Gastroesophageal sphincter (tissue), 4 donors: ENCODE measurements at places on chromosomes 13 and 19.
A peak's percentile ranks its signal among the peaks of the same experiment; 100 is the strongest.

- no peak for ATAC-seq
Measured at GRCh38 chr19:23190341-23190740, 59.9 kb downstream of the ZNF724 start.

DNA sequence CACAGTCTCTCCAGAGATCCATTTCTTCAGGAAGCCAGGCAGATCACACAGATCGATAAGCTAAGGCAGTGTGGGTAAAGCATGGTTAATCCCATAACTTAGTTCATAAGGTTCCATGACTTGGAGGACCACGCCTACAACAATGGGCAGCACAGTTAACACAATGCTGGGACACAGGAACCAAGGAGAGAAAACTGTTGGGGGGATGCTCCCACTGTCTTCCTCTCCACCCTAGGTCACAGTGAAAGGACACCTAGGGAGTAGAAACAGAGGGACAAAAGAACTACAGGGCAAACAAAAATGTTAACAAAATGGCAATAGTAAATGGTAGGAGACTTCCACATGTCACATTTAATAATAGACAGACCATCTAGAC, 20.8 kb upstream of the ZNF181 start:
- ATAC-seq = no peak

- no peak for ATAC-seq
Measured at GRCh38 chr19:19628501-19629134, 598 bp upstream of the LPAR2 start.

DNA sequence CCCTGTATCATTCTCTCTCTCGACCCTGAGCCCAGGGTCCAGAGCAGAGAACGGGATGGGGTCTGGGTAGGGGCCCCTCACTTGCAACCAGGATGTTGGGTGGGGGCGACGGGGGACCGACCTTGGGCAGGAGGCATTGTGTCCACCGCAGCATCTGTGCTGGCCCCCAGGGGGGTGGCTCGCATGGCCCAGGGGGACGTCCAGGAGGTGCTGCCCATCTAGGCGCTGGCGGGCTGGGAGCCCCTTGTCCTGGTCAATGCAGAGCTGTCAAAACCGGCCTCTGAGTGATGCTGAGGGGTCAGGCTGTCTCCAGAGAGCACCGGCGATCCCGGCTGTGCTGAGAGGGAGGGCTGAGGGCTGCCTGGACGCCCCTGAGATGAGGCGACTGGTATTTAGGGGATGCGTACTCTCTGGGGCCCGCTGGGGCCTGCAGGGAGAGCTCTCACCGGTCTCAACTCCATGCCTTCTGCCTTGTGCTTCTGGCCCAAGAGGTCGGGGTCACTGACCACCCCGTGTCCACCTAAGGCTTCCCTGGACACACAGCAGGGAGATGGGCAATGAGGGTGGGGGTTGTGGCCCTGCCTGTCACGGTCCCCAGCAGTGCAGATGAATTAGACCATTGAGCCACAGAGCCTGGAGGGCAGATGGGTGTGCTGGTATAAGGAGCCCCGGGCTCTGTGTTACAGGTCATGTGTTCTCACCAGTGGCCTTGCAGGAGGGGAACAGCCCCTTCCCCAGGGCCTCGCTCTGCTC, 8.6 kb downstream of the RPS9 start:
- ATAC-seq = peak; percentile 10

- no peak for ATAC-seq
Measured at GRCh38 chr13:44389876-44390275, 16.3 kb downstream of the SERP2 start.

DNA sequence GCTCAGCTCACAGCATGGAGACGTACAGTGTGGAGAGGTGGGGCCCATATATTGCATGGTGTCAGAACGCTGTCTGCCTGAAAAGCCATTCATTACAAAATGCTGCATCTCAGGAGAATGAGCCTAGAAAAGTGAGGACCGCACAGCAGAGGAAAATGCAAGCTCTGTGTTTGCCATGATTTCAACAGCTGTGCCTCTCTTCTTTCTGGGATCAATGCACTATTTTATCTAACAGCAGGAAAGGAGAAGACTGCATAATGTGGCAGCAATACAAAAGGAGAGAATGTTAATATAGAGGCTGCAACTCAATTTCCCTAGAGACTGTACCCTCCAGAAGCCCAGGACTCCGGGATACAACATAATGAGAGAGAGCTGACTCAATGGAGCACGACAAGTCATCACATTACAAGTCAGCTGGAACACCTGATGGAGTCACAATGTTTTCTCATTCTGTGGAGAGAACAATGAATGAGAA, 368.0 kb downstream of the FGF14 start:
- ATAC-seq = no peak

GRCh38 chr13:46079770-46080169, 25.1 kb downstream of the CPB2 start:
- ATAC-seq = no peak

DNA sequence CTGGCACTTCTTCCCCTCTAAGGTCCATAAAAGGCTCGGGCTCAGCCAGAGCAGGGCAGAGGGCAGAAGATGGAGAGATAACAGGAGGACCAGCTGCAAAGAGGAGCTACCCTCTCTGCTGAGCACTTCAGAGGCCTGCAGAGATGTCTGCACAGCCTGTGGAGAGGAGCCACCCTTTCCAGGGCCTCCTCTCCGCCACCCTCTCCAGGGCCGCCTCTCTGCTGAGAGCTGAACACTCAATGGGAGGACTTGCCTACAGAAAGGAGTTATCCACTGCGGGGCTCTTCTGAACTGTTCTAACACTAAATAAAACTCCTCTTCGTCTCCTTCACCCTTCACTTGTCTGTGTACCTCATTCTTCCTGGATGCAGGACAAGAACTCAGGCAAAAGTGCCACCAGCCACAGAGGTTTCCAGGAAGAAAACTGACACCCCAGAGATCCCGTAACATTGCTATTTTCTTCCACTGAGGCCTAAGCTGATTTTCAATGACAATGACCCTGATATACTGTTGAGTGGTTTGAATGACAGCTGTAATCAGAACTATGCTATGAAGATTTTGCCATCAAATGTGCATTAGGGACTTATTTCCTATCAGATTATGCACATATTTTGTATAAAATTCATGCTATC, 16.2 kb upstream of the TSC22D1 start:
- ATAC-seq = no peak

- no peak for ATAC-seq
Measured at GRCh38 chr19:50896591-50897190, 14.5 kb downstream of the KLK4 start.

DNA sequence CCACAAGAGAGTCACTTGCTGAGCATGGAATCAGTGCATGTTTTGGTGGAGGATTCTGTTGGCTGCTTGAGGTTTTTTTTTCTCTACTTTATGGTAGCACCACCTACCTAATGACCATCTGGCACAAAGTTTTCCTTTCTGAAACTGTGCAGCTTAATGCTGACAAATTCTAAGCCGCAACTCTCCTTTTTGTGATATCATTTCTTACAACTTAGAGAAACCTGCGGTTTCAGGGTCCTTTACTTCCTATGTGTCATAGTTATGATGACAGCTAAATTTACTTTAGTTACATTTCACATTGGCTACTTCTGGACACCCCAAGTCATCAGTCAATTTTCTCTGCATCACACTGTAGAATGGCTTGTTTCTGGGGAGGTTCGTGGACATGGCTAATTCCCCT, 115.4 kb upstream of the TMTC4 start:
- ATAC-seq = no peak

- peak; percentile 37 for ATAC-seq
Measured at GRCh38 chr19:1840541-1841115, 7.7 kb downstream of the REXO1 start.

DNA sequence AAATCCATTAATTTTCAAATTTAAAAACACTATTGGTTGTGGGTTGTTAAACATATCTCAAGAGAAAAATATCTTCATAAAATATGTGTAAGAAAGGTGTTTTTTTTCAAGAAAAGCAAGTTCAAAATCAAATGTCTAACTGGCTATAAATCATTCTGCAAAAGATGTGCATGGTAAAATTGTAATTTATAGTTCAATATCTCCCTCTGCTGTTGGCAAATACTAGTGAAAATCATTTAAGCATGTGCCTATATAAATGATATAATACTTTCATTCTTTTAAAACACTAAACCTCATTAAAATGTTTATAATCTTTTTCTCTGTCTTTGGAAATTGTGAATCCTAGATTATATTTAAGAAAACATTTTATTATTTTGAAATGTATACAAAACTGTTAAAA, 17.2 kb upstream of the SLITRK6 start:
- ATAC-seq = no peak

GRCh38 chr19:5553892-5554291, 13.9 kb downstream of the TINCR start:
- ATAC-seq = no peak

GRCh38 chr19:53172889-53173288, 14.0 kb upstream of the ZNF347 start:
- no peak for ATAC-seq

DNA sequence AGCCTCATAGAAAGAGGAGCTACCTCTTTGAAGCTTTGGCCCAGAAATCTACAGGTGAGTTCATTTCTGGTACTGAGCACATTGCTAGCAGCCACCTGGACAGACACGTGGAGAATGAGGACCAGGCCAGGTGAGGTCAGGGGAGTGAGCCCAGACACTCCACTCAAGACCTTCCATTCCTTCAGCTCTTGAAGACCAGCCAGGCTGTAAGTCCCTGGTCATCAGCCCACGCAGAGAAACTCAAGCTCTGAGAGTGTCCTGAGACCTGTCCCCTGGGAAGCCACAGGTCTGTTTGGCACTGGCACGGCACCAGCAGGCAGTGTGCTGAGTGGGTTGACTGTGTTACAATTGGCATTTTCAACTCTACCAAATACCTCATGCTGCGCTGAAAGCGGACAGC, 27.4 kb downstream of the C13orf42 start:
- ATAC-seq = no peak

DNA sequence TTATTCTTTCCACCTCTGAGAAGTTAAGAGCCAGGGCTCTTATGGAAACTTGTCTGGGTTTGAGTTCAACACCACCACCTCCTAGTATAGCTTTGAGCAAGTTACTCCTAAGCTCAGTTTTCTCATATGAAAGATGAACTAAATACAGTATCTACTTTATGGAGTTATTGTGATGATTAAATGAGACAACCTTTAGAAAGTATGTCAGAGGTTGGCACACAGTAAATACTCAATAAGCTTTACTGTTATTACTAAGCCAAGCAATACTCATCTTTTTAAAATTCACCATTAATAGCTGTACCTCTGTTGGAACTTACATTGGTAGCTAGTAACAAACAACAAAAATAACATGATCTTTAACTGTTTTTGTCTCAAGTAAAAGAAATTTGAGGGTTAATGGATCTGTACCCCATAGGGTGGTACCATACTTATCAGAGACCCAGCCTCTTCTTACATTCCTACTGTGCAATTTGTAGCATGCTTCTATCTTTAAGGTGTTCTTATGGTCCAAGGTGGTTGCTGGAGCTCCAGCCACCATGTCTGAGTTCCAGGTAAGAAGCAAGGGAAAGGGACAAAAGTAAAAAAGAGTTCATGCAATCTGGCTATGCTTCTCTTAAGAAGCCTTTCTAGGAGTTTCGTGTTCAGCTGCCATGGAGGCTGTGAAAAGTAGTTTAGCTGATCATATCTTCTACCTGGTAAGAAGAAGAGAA, 24.1 kb upstream of the NDFIP2 start:
- ATAC-seq = no peak

DNA sequence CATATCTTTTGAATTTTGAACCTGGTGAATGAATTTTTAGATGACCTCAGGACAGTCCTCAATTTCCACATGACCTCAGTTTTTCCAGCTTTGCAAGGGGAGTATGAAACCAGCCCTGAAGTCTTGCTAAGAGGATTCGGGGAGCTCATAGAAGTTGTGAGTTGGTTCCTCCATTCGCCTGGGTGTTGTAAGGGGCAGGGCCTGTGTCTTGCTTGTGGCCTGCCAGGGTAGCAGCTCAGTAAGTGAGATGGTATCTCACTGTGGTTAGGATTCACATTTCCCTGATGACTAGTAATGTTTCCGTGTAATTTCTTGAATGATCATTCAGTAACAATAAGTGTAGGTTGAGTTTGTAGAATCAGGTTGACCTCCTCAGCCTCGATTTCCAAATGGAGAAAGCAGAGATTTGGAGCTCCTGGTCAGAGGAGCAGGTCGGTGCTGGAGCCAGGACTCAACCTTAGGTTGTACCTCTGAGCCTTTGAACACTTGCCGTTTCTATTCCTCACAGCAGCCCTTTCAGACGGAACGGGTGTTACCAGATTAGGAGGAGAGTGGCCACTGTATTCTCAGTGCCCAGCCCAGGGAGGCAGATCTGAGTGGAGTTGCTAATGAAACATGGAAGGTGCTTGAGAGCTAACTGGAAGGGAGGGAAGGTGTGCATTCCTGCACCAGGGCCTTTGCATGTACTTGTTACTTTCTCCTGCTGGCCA, 14.6 kb downstream of the NACC1 start:
- ATAC-seq = no peak

GRCh38 chr13:41463838-41464602, 6.7 kb downstream of the RGCC start:
- no peak for ATAC-seq

DNA sequence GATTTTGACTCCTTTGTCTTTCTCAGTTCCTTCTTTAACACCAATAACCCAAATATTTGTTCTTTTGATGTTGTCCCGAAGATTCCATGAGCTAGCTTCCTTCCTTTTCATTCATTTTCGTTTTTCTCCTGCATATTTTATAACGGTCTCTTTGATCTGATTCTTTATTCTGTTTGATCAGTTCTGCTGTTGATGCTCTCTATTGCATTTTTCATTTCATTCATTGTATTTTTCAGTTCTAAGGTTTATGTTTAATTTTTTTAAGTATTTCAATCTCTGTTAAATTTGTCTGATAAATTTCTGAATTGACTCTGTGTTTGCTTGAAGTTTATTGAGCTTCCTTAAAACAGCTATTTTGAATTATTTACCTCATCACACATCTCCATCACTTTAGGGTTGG, 68.4 kb upstream of the LRCH1 start:
- ATAC-seq = no peak
